Activated naive CD4-positive, alpha-beta T cell treated with anti-CD3 and anti-CD28 coated beads, Interleukin-2, amount 10 ng/mL, durations not matched to agents 7 days and 5 days (primary cell): ENCODE measurements at places on chromosomes 7 and 10.
A peak's percentile ranks its signal among the peaks of the same experiment; 100 is the strongest.

GRCh38 chr10:10045765-10046028 lies 972.0 kb upstream of the CELF2 start:
- DNase-seq, result no peak

DNA sequence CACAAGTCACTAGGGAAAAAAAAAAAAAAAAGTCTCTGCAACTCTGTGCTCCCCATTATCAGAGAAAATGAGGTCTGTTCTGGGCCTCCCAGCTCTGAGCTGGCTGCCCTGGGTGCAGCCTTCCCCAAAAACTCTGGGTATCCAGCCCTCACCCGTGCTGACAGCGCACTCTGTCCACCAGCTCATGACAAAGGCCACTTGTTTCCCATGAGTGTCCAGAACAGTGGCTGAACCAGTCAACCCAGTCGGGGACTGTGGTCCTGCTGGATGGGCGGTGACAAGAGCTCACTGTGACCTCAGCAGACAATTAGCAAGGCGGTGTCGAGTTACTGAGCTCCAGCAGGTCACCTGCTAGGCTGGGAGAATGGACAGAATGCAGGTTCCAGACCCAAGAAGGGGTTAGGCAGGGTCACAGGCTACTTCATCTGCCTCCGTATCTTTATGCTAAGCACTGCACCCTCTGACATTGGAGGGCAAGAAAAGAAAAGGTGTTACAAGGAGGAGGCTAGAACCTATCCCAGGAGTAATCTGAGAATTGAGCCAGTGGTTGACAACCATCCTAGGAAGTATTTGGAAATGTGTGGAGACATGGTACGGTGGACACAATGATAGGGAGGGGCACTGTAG lies 37.2 kb downstream of the DLG5 start:
- DNase-seq, result no peak

- no peak for DNase-seq
Observed at GRCh38 chr7:149245744-149246143, 6.3 kb downstream of the ZNF212 start.

GRCh38 chr7:111647881-111648280 lies 85.6 kb upstream of the IMMP2L start:
- DNase-seq, result no peak

DNA sequence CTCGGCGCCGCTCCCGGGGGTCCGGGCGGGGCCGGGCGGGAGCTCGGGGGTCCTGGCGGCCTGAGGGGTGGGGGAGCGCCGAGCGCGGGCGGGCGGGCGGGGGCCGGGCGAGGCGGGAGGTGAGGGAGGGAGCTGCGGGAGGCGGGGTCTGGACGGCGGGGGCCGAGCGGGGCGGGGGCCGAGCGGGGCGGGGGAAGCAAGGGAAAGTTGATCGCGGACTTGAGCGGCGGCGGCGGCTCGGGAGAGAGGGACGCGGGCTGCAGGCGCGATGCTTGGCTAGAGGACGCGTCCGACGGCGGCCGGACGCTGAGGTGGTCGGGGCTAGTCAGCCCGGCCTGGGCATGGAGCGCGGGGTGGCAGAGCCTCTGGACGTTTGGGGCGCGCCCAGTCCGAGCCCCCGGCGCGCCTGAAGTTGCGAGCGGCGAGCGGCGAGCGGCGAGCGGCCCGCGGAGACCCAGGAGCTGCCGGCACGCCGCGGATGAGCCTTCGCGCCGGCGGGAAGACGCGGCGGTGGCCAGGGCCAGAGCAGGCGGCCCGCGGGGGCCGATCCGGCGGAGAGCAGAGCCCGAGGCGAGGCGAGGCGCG lies at the start of gene CDH23:
Gene CDH23 (plus strand): TSS at position 210 of the 585 bp plus-strand sequence. CDS start 42,912 bp downstream, outside the sequence.
- DNase-seq, result no peak

DNA sequence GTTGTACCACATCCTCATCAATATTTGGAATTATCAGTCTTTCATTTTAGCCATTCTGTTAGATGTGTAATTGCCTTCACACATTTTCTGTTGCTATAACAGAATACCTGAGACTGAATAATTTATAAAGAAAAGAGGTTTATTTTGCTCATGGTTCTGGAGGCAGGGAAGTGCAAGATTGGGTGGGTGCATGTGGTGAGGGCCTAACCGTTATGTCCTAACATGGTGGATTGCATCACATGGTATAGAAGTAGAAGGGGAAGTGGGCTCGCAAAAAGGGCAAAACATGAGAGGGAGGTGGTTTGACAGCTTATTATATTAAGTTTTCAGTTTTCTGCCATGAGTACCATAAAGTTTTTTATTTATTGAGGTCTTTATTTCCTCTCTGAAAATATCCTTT lies 452.0 kb downstream of the ARL4A start:
- no peak for DNase-seq

DNA sequence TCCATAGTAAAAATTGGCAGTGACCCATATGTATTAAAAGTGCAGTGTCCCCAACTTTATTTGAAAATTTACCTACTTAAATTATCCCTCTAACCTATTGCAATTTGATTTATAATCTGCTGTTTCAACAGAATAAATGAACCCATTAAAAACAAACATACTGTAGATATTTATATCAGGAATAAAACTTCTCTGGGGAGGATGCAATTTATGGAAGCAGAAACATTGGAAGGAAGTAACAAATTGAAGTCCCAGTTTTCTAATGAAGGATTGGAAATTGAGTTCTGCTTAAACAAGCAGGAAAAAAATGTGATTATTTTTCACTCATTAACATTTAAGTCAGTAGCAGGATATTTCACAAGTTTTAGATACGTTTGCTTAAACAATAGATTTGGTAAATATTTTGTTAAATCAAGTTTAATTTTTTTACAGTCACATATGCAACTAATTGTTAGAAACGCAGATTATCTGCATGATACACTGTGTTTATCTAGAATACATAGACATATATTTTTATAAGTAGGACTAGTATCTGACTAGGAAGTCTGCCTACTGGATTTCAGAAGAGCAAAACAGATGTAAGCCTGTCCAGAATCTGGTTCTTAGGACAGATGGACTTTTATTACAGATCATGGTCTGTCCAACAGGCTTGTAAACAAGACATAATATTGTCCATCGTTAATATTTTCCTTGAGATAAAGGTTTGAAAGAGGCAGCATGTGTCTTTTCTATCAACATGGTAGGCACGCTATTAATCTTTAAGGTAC lies 5.3 kb downstream of the AGMO start:
- no peak for DNase-seq

GRCh38 chr10:110528224-110528996 lies 30.7 kb downstream of the DUSP5 start:
- DNase-seq, result no peak

DNA sequence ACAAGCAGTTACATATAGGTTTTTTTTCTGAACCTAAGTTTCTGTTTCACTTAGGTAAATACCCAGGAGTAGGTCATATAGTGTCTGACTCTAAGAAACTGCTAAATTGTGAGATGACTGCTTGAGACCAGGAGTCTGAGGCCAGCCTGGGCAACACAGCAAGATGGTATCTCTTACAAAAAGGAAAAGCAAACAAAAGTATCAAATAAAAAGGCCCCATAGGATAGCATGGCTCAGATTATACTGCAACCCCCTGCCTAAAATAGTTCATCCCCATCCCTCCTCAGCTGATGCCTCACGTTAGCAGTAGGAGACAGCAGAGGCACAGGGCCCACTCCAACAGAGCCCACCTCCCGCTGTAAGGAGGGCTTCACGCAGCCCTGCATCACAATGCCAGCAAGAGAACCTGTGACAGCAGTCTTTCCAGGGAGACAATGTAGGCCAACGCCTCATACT lies 90.3 kb downstream of the SRPK2 start:
- DNase-seq, result peak; percentile 42

GRCh38 chr7:102421706-102422240 lies 11.6 kb upstream of the ORAI2 start:
- no peak for DNase-seq

DNA sequence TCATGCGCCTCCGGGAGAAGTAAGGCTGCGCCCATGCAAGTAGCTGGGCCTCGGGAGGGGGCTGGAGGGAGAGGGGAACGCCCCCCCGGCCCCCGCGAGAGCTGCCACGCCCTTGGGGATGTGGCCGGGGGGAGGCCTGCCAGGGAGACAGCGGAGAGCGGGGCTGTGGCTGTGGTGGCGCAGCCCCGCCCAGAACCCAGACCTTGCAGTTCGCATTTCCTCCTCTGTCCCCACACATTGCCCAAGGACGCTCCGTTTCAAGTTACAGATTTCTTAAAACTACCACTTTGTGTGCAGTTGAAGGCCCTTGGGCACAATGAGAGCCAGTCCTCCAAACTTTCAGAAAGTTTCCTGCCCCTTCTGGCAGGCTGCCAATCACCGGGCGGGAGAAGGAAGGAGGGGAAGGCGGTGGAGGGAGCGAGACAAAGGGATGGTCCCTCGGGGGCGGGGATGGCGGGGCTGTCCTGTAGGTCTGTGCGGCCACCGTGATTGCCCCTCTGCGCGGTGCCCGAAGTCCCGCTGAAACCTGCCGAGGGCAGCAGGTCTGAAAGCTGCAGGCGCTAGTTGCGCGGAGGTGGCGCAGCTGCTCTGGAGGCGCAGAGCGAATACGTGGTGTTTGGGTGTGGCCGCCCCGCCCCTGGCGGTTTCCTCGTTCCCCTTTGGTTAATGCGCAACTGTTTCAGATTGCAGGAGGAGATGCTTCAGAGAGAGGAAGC lies 2.1 kb downstream of the VIM start:
- DNase-seq, result peak; percentile 94

GRCh38 chr7:23268746-23269145 lies 22.2 kb downstream of the GPNMB start:
- DNase-seq, result no peak

DNA sequence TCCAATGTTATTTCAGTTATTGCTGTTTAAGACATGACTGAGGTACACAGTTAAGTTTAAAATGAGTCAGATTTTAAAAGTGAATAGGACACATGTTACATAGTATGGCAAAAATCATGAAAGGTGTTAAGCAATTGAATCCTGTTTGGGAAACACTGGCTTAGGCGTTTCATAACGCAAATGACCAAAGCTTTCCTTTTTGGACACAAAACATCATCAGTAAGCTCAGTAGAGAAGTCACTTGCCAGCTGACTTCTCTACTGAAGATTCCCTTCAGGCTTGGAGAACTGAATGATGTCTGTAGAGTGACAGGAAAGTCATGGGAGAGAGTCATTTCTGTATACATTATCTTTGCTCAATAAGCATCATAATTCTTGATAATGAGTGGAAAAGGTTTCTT lies 64.4 kb upstream of the RSBN1L start:
- DNase-seq, result no peak

DNA sequence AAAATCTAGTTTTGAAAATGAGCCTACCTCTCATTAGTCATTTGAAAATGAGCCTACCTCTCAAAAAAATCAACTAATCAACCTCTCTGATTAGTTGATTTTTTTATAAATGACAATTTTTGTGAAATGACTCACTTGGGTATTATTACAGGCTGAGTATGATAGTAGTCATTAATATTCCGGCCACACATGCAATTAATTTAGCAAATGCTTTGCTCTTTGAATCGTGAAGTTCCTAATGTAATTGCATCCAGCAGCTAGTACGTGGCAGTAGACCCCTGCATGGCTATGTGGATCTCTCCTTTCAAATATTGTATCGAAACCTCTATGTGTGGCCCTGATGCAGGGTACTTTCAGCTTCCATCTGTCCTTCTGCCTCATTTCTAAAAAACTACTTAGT lies 245.9 kb upstream of the PHYHIPL start:
- DNase-seq, result no peak

GRCh38 chr7:130490888-130491804 lies 739 bp upstream of the MEST start:
- peak; percentile 39 for DNase-seq

DNA sequence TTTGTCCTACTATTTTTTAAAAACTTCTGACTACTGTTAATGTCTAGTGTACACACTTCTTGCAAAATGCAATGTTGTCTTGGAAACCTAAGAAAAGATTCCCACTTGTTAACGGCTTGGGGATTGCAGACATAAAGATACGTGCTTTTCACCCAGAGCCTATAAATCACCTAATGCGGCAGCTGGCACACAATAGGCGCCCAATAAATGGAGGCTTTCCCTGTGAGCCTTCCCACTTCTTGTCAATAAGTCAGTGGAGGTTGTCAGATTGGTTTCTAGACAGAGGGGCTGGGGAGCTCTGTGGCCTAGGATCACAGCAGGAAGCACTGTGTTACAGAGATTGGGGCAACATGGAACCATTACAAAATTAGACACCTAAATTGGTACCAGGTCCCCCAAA lies 74.7 kb downstream of the VSTM4 start:
- no peak for DNase-seq

DNA sequence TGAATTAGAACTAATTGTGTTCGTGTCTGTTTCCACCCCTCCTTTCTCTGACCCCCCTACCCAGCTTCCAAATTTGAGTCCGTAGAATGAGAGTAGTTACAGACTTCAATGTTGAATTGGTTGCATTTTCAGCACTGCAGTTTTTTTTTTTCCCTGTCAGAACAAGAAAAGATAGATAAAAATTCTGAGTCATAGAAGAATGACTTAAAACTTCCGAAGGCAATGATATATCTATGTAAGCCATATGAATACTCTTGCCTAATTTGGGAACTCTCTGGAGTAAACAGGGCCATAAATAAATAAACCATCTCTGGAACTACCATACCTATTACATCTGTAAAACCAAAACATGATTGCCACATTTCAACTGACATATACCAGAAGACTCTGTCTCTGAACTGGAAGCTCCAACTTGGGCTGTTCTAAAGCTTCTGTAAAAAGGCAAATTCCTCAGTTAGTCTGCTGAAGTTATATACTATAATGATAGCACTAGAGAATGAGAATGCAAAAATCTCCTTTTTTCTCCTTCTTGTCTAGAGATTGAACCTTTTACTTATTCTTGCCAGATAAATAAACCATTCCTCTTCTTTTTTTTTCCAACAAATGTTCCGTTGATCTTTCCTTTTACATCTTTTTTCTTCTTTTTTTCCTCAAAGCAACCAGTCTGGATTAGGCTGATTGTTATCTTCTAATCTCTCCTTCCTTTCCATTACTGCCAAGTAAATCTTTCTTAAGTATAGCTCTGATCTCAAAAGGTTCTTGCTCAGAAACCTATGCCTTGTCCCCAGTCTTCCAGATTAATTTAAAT lies 23.5 kb downstream of the VCL start:
- no peak for DNase-seq

DNA sequence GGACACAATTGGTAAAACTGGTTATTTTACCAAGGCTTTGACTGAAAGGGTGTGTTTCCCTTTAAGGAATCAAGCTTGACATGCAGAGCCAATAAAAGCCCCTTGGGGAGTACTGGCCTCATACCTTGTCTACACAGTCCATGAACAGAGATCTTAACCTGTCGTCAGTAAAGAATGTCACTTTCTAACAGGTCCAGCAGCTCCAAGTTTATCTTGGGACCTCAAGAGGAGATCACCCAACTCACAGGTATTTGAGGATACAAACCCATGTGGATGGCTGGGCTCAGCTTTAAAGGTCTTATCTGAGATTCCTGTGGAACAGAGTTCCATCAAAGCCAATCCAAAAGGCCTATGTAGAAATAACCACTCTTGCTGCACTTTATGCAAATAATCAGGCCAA lies 61.3 kb downstream of the COA1 start:
- DNase-seq, result no peak

DNA sequence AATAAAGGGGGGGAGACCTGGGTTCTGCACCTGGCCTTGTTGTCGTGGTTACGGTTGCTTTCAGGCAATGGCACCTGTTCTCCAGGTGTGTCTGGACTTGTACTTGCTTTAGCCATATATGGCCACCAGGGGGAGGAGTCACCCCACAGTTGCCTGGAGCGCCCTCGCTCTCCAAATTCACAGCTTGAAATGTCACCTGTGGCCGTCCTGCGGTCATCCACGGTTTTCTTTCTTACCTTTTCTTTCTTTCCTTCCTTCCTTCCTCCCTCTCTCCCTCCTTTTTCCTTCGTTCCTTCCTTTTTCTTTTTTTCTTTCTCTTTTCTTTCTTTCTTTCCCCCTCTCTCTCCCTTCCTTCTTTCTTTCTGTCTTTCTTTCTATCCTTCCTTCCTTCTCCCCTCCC lies 157.2 kb upstream of the ZNF92 start:
- peak; percentile 69 for DNase-seq
